GM23338 (cell line): ENCODE measurements at places on chromosomes 2 and 18. TPM values are rescaled to one million over a fixed set of nuclear protein-coding genes. Genes with fewer than 3 reads are reported as not detected.

GRCh38 chr2:237647176-237648015 lies 20.0 kb downstream of the LRRFIP1 start:
- no peak for DNase-seq

PTPRN gene
- total RNA-seq, result 18.8 and 22.1 TPM in 2 replicates

CYS1 gene
- 0.04 and 0.31 TPM in 2 replicates for total RNA-seq

DNA sequence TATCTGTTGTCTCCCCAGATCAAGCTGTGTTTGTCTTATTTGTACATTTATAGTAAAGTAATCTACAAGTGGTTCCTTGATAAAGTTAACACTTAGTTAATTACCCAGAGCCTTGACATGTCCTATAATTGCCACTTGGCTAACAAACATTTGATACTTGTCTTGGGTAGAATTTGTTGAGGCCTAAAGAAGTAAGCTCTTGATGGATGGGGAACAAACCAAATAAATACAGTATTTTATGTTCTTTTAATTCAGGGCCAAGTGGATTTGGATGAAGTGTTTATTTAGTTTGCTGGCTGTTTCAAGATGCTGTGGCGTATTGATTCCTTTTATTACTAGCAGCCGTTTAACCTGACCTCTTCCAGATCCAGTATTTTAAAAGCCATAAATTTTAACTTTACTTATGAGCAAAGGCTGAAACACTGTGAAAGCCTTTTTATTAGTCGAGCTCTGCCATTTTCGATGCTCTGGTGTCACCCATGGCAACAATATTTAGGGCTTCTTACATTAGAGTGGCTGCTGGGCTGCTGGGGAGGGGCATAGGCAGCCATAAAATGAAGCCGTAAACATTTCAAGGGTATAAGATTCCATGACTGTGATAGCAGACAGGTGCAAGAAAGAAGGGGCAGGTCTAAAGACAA lies 401.6 kb upstream of the NRP2 start:
- no peak for DNase-seq

GRCh38 chr2:20481798-20482405 lies 35.0 kb downstream of the RHOB start:
- DNase-seq, result no peak

DNA sequence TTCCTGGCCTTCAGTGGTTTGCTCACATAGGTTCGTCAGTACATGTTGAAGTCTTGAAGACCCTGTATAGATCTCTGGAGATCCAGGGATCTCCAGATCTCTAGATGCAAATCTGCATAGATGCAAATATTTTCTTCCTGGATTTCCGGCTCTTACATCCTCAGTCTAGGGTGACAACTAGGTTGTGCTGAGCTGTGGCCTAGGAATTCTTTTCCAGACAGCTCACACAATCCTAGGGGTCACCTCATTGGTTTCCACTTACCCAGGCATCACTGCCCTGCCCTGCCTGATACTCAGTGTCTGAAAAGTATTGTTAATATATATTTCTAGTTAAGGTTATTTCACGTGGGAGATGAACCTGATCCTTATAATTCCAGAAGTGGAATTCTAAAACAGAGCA lies 105.1 kb upstream of the TTC27 start:
- no peak for DNase-seq

- DNase-seq, result no peak
Measured at GRCh38 chr2:200225951-200226350, 80.5 kb upstream of the SPATS2L start.

GRCh38 chr2:122210898-122211856 lies 455.7 kb downstream of the TSN start:
- DNase-seq, result no peak

EVX2 gene
- 0.03 and 0.04 TPM in 2 replicates for total RNA-seq

SPRED2 gene
- 10.4 and 13.0 TPM in 2 replicates for total RNA-seq
